Hematopoietic multipotent progenitor cell treated with erythropoietin and hydrocortisone succinate and interleukin-3 and kit ligand, for 4 days (in vitro differentiated cells): ENCODE measurements at places on chromosomes 16 and 17.

- DNase-seq: peak; percentile 53
Observed at GRCh38 chr16:11980136-11980844, 3.8 kb downstream of the SNX29 start.

GRCh38 chr17:75779987-75780889, 4.4 kb upstream of the UNK start:
- no peak for DNase-seq

- peak; percentile 87 for DNase-seq
Observed at GRCh38 chr17:17751489-17752088, 70.3 kb downstream of the RAI1 start.

- no peak for DNase-seq
Observed at GRCh38 chr16:50901062-50901461, 159.2 kb downstream of the CYLD start.

DNA sequence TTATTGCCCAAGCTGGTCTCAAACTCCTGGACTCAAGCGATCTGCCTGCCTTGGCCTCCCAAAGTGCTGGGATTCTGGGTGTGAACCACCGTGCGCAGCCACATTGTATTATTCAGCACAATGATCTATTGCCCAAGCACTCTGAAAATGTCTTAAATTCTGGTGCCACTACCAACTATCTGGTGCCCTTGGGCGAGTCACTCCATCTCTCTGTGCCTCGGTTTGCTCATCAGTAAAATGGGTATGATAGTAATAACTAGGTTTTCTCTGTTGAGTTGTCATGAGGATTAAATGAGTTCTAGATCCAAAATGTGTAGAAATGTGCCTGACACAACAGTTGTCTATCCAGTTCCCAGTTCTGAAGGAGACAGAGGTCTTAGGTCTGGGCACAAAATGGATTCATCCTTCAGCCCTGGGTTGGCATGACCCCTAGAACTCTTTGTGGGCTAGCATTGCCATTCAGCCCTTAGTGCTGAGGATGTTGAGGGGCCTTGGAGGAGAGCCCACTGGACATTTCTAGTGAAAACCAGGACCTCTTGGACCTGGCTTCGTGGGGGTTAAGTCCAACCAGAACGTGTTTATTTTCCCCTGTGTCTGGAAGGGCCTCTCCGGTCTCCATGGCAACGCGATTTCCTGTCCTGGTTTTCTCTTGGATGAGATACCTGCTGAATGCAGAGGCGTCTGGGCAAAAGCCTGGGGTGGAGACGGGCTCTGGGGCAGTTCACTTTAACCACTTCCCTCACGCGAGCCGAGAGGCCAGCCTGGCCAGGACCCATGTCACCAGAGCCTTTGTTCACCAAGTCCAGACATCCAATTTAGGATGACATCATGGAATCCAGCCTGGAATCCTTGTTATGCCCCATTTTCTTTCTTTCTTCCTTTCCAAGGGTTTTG, 43.7 kb upstream of the TNRC6A start:
- DNase-seq: no peak

DNA sequence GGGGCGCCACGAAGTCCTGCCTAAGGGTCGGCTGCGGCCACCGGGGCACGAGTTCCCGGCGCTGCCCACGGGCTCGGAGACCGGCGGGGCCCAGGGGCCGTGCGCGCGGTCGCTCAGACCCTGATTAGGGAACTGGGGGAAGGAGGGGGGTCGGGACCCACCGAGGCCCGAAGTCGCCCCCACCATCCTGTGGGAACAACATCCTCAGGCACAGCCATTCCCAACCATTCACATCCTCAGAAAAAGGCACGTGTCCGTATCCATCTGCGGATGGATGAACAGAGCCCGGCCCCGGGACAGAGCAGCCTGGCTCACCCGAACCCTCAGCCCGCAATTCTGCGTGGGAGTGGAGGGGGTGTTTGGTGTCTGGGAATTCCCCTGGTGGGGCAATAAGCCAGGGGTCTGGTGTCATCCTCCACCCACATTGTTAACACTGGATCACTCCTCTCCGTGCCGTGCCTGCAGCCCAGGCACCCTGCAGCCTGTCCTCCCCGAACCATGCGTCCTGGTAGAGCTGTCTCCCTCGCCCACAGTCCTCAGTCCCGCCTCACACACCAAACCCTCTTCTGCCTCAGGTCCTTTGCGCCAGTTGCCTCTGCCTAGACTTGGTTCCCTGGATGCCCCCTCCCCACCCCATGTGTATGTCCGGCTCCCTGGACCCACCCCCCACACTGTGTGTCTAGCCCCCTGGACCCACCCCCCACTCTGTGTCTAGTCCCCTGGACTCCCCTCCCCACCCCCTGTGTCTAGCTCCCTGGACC, 789 bp upstream of the CCDC57 start:
- peak; percentile 36 for DNase-seq

DNA sequence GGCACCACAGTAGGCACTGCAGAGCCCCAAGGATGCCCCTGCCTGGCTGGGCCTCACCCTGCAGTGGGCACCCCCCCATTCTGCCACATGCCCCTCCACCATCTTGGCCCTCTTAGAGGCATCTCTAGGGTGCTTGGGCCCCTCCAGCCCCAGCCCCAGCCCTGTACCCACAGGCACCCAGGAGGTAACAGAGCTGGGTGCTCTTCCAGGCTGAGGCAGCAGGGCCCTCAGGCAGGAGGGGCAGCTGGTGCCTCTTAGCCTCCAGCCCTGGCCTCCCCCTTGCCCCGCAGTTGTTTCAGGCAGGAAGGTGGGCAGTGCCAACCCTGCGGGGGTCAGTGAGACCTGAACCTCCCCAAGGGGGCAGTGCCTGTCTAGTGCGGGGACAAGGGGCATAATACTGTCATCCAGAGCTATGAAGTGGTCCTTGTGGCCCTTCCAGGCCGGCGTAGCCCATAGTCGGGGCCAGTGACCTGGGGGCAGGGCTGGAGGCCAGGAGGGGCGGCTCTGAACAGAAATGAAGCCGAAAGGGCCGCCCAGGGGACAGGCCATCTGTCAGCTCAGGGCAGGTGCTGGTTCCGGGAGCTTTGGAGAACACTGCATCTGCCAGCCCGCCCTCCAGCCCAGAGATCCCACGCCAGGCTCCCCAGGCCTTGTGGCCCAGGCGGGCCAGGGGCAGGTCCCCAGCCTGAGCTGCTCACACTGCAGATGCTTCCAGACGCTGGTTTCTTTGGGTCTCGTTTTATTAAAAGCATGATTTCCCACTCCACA, 4.9 kb upstream of the AATK start:
- no peak for DNase-seq

- DNase-seq: no peak
Observed at GRCh38 chr17:9537177-9537776, 38.3 kb downstream of the STX8 start.

- no peak for DNase-seq
Observed at GRCh38 chr16:84888450-84888849, 68.7 kb downstream of the CRISPLD2 start.

DNA sequence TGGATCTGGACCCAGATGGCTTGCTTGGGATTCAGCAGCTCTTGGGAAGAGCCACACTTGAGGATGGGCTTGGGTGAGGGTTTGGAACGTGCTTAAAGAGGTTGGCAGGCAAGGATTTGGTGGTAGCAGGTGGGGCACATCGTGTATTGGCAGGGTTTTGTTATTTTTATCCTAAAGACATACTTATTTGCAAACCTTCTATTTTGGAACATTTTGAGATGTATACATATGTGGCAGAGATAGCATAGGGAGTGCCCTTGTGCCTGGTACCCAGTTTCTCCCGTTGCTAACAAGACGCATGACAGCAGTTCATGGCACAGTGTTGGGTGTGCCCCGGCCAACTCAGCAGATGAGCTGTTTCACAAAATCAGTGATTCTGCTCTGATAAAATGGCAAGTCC, 9.1 kb downstream of the BANP start:
- no peak for DNase-seq

DNA sequence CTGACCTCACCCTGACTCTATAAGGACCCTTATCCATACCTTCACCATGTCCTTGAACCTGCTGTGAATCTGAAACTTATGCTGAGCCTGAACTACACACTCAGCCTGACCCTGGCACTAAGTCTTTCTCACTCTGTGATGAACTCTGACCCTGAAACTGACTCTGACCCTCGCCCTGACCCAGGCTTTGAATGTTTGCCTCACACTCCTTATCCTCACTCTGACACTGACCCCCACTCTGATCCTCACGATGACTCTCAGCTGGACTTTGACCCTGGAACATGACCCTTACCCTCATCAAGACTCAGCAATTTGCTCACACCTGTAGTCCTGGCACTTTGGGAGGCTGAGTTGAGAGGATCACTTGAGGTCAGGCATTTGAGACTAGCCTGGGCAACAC, 4.4 kb downstream of the AHSP start:
- no peak for DNase-seq

- DNase-seq: peak; percentile 66
Observed at GRCh38 chr17:34647511-34647910, 68.1 kb downstream of the TMEM132E start.

DNA sequence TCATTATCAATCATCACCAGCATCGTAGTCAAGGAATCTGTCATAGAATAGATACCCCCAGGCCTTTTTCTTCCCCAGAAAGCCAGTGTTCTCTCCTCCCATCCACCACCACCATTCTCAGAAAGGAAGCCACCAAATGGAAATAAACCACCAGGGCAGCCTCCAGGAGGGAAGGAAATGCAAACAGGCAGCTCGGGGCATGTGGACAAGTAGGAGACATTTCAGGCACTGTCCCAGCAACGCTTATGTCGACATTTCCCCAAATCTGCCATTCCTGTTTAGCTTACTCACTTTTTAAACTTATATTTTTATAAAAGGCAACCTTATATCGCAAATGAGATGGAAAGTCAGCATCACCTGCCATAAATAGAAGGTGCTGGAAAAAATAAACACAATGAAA, 15.8 kb downstream of the EMP2 start:
- no peak for DNase-seq

GRCh38 chr16:10501016-10501607, 79.3 kb downstream of the EMP2 start:
- DNase-seq: peak; percentile 89

DNA sequence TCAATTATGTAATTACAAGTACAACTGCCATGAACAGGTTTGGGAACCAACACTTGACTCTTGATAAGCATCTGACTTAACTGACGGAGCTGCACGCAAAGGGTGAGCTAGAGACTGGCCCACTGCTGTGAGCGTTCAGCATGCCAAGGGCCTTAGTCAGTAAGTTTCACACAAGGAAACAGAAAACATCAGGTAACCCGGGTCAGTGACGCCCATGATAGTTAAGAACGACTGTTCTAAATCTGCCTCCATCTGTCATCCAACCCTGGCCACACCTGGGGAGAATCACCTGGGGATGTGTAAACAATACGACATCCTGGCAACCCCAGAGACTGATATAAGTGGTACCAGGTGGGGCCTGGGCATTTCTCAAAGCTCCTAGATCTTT, 12.3 kb downstream of the SMIM5 start:
- peak; percentile 70 for DNase-seq

DNA sequence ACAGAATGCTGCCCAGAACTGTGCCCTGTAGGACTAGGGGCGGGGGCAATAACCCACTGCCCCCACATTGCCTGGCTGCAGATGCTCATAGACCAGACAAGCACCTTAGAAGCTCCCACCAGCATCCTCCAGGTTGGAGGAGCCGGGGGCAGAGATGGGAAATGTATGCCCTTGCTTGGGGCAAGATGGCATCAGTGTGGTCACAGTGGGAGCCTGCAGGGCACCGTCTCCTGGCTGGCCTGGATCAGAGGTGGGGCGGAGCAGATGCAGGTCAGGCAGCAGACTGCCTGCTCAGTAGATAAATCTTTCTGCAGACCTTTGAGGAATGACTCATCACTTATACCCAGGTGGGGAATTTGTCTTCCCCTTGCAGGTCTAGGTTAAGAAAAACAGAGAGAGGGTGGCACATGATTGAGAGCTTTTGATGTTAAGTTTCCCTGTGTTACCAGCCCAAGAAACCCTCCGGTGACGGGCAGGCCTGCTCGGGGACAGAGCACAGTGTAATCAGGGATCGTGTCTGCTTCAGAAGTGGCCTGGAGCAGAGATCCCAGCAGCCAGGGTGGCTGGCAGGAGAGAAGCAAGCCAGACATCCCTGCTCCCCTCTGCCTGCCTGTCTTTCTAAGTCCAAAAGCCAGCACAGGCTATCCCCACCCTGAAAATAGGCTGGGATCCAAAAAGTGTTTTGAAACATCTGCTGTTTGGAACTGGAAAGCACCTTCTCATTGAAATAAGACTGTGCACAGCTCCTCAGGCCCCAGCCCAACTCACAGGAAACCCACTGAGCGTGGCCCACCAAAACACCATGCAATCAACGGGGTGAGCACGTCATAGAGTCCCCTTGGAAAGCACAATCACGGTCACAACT, 50.7 kb upstream of the RPL38 start:
- no peak for DNase-seq

DNA sequence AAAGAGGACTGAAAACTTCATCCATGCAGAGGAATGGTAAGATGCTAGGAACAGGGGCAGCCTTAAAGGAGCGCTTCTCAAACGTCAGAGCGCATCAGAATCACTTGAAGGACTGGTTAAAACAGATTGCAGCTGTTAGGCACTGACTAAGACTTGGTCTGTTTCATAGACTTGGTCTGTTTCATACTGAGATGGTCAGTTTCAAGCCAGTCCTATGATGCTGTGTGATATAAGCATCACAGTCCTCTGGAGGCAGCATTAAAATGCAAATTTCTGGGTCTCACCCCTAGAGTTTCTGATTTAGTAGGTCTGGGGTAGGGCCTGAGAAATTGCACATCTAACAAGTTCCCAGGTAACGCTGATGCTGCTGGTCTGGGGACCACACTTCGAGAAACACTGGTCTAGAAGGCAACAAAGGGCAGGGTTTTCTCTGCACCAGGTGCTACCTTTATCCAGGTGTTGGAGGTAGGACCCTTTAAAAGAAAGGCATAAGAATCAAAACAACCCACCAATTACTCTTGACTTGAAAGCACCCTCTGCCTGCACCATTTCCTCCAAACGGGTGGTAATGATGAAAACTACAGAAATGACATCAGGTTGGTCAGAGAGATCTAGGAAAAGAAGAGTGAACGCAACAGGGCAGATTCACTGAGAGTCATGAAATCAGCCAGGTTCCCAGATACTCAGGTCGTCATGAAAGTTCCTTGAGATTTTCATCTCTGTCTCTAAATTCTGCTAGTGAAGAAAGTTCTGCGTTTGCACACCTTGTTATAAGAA, 95.0 kb upstream of the RCVRN start:
- DNase-seq: no peak
